ENCODE measurements at places on chromosomes 3 and 15.

- DNase-seq, result no peak
Observed at GRCh38 chr3:143885780-143886427, 37.6 kb upstream of the SLC9A9 start.

DNA sequence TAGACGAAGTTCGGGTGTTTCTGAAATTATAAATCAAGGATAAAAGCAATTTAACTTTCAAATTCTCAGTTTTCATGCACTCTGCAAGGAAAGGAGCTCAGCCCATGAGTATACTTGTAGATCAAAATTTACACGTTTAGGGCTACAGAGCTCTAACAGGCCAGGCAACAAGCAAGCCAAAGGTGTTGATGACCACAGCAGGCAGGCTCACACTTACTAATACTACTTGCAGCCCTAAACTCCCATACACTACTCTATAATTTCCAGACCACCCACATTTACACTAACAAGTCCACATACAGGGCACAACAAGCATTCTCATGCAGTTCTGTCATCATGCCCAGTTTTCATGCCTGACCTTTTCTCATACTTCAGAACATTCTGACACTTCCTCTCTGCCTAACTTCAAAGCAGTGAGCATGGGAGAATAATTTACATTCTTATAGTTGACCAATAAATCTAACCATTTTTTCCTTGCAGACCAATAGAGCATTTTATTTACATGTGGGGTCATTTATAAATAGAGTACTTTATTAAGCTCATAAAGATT lies 124.7 kb upstream of the FRMD4B start:
- no peak for DNase-seq

- no peak for DNase-seq
Observed at GRCh38 chr15:85415783-85416182, 35.4 kb downstream of the AKAP13 start.

- DNase-seq, result no peak
Observed at GRCh38 chr15:26711445-26711844, 61.4 kb downstream of the GABRB3 start.

DNA sequence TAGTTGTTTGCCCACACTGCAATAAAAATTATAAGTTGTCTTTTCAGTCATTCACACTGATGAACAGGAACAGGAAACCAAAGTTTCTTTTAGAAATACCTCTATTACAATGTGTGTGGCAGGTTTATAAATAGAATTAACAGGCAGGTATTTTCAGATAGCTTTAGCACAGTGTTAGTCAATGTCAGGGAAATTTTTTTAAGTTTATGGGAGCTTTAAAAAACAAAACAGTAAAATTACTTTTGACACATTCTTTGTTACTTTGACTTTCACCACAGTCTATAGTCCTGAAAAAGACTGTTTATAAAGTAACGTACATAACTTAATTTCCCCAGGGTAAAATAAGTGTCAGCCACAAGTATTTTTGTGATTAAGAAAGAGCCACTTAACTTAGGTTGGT lies 38.1 kb downstream of the SERPINI1 start:
- no peak for DNase-seq

DNA sequence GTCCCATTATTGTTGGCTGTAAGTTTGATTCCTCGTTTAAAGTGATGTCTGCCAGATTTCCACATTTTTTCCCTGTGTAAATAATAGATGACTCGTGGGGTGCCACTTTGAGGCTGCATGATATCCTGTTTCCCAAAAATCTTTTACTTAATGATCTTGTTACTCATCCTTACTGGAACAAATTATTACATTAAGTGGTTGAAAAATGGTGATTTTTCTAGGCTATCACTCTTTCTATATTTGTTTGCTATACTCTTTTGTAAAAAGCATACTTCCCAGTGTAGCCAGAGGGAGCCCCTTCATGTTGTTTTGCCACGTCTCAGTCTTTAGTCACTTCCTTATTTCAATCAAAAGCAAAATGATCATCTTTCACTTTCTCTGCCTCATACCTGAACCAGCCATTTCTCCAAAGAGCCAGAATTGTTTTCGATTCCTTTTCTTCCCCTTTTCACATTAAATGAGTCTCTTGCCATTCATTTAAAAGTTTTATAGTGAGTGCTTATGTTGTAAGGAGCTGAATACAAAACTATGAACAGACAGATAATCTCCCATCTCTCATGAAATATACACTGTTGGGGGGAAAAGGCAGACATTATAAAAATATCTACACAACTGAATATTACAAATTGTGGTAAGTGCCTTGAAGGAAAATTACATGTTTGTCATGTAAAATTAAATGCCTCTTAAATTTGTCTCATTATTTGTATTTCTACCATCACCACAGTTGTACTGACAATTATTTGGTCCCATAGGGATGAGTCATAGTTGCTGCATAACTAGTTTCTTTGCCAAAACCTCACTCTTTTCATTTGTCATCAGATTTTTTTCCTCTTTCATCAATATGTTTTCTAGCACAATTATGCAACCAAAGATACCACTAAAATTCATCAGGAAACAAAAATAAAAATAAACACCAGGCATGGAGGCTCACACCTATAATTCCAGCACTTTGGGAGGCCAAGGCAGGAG lies 41.5 kb downstream of the ADGRG7 start:
- DNase-seq, result no peak

- DNase-seq, result no peak
Observed at GRCh38 chr3:64357481-64357880, 132.2 kb upstream of the PRICKLE2 start.

DNA sequence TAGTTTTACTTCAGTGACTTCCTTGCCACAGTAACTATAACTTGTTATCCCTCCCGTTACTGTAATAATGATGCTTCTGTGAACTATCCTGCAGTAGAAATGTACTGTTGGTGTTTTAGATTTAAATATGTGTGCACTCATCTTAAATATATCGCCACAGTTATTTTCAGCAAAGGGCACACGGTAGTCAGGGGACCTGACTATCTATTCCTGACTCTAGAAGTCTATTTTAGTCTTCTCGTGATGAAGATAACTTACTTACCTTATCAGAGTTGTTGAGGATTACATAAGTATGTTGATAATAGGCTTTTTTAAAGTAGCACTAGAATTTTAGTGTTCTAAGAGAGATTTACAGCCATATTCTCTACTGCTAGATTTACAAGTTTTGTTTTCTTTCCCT lies 65.3 kb downstream of the ECT2 start:
- no peak for DNase-seq

- DNase-seq, result no peak
Observed at GRCh38 chr15:100156201-100156600, 185.6 kb downstream of the ADAMTS17 start.

DNA sequence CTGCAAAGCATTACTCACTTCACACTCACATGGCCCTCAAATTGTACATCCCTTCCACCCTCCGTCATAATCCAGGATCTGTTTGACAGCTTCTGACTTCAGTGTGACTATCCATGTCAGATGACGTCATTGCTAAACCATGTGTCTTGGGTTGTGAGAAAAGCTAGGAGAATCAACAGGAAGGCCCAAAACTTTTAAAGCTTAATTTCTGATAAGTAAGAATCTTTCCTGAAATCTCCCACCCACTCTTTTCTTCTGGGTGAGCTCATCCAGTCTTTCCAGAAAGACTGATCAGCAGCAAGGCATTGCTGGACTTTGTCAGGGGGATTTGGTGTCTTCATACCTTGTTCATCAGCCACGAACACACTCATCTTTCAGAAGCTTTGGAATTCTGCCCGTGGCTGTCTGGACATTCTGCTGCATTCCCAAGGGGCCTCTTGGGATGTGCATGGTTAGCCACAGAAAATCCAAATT lies 11.5 kb upstream of the LMCD1 start:
- peak; percentile 88 for DNase-seq

GRCh38 chr3:121648219-121648958 lies 12.3 kb downstream of the HCLS1 start:
- no peak for DNase-seq

DNA sequence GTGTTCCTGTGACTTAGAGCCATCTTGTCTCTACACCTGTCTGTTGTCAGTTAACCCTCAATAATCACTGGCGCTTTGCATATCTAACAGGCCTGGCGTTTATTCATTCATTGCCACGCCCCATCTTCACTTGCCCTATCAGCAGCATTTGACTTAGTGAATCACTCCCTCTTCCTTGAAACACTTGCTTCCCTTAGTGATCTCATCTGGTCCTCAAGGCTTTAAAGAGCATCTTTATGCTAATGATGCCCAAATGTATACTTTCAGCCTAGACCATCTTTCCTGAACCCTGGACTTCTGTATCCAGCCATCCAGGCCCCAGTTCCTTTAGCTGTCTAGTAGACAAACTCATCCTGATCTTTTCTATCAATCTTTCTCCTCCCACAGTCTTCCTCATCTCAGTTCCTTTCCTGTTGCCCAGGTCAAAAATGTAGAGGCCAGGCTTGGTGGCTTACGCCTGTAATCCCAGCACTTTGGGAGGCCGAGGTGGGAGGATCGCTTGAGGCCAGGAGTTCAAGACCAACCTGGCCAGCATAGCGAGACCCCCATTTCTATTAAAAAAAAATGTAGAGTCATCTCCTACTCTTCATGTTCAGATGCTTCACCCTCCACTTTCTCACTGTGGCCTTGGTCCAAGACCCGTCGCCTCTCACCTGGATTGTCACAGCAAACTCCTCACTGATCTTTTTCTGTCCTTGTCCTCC lies 1.4 kb upstream of the IGDCC4 start:
- DNase-seq, result peak; percentile 67

GRCh38 chr3:167855306-167855705 lies 119.8 kb downstream of the SERPINI1 start:
- no peak for DNase-seq

DNA sequence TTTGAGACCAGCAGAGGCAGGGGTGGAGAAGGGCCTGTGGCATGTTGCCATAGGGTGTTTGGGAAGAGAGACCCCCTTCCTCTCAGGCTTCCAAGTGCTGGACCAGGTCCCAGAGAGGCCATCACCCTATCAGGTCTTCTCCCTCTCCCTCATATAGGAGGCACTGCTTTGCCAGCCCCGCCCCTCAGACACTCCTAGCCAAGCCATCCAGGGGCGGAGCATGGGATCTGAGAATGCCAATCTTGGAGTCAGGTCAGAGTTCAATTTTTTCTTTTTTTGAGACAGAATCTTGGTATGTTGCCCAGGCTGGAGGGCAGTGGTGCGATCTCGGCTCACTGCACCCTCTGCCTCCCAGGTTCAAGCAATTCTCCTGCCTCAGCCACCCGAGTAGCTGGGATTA lies 32.7 kb downstream of the CRABP1 start:
- DNase-seq, result peak; percentile 40

DNA sequence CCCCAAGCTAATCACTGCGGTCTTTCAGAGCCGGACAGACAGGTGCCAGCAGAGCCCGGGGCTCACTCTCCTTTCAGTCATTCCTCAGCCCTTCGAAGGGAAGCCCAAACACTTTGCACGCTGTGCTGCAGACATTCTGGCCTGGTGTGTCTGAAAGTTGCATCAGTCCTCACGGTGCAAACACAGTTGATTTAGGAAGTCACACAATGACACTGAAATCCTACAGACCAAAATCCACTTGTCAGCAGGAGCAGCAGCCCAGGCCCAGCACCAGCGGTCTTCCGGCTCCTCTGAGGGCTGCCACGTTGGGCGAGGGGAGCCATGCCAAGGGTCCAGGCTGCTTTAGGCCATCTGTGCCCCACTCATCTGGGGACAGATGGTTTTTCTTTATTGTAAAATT lies 61.6 kb downstream of the RGMA start:
- DNase-seq, result no peak

DNA sequence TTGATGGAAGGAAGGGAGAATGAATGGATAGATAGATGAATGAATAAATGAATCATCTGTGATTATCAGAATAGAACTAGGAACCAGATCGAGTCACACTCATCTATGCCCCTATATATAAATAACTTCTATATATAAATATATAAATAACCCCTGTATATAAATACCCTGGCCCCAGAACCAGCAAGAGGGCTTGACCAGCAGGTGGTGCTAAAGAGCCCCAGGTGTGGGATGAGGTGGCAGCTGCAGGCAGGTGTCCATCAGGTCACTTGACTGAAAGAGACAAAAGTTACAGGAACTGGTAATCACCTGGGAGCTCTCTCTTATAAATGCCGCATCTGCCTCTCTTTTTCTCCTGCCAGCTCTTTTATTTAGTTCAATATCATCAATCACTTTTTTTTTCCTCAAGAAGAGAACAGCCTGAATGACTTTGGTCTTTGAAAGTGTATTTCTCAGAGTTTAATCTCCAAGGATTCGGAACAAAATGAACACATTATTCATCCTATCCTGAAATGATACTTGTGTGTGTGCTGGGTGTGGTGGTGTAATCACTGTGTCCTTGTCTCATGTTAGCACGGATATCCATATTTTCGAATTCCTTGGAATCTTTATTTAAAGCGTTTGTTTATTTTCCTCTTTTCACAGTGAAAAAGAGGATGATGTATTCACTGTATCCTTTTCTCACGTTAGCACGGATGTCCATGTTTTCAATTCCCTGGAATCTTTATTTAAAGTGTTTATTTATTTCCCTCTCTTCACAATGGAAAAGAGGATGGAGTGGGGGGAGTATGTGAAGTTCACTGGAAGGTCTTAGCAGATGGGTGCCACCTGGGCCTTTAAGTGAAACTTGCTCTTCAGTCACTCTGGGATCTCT lies 35.4 kb upstream of the ATG7 start:
- peak; percentile 17 for DNase-seq

- DNase-seq, result peak; percentile 24
Observed at GRCh38 chr15:57146506-57147201, 228.2 kb downstream of the TCF12 start.

DNA sequence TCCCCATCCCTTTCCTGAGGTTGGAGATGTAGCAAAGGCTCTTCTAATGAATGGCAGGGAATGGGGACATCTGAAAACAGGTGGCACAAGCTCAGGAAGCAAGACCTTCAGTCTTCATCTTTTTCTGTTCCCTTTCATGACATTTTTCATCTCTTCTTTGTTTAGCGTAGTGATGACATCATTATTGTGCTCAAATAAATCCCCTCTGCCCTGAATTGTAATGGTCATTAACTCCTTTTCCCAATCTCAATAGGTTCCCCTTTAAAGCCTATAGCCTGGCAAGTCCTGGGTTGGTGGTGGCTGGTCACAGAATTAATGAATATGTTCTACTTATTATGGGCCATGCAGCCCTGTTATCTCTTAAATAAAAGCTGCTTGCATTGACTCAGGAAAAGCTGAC lies 21.4 kb downstream of the TF start:
- DNase-seq, result no peak

DNA sequence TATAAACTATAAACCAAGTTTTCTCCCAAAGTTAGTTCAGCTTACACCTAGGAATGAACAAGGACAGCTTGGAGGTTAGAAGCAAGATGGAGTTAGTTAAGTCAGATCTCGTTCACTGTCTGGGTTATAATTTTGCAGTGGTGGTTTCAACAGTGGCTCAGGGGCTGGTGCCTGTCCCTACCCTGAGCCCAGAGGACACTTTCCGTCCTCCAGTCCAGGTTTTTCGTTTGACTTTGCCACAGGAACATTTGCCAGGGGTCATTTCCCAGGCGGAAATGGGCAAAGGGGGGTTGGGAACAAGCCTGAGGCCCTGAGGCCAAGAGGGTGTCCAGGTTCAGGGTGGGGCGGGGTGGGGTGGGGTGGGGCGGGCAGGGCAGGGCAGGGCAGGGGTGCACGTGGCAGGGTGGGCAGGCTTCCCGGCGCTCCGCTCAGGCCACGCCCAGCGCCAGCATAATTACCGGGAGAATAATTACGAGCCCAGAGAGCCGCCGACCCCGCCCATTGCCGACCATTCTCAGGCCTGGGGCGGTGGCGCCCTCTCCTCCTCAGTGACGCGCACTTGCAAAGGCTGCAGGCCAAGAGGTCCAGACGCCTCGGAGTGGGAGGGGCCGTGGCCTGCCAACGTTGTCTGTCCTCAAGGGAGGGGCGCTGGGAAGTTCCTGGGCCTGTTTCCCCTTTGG lies 70.4 kb downstream of the KLF13 start:
- DNase-seq, result no peak

GRCh38 chr15:34361278-34361677 lies 5.7 kb downstream of the LPCAT4 start:
- DNase-seq, result no peak

GRCh38 chr15:101351736-101352135 lies 56.7 kb upstream of the SNRPA1 start:
- DNase-seq, result no peak

All from NCI-H226 (cell line).